T-helper 2 cell treated with Interferon-gamma antibody and Interleukin-4, amounts not matched to agents 5 μg/mL and 100 μg/mL, for 36 hours (primary cell): ENCODE measurements at places on chromosomes 2 and 18.

DNA sequence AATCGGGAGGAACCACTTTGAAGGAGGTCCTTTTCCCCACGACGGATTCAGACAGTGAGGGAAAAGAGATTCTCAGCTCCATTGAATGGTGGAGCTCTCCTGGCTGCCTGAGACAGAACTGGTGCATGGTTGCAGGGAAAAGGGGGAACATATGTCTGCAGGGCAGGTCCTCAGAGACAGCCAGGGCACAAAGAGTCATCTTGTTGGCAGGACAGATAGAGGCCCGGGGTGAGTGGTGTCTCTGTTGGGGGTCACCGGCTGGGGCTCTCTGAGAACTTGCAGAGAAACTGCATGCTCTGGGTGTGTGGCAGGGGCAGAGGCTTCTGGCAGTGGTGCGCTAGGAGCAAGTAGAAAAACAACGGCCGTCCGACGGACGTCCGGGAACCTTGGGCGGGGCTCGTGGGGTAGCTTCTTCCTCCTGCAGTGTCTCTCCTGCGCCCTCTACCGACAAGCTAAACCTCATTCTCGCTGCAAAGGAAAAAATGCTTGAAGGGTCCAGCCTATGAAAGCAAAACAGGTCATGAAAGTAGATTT is 94.3 kb downstream of the CDCA7 start:
- peak; percentile 41 for DNase-seq

DNA sequence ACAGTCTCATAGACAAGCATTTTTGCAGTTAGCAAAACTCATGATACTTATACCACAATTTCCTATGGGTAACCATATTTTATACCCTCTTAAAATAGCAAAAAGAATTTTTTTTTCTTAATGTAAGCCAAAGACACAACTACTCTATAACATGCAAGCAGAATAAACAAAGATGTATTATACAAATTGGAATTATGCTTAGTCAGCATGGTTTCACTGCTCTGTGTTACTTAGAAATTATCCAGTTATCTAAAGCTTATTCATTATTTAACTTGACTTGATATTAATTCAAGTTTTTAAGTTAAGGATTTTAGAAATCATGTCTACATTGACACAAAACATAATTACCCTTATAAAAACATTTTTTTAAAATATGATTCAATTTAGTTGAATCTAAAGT is 449.8 kb upstream of the CDH2 start:
- no peak for DNase-seq

DNA sequence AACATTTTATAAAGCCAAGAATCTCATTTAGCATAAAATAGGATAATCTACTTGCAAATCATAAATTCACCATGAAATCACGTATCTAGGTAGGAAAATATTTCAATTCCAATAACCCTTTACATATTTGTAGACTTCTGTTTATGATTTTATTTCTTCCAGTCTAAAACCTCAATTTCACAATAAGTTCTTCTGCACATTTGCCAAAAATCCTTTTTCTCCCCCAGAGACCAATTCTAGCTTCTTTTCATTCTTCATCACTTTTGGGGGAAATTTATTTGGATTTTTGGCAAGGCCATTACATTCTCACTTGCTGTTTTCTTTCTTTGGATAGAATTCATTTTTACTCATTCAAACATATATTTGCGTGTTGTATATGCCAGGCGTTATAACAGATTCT is 86.8 kb downstream of the SPRED2 start:
- DNase-seq = no peak

- DNase-seq = no peak
Observed at GRCh38 chr18:70386582-70386981, 97.7 kb downstream of the SOCS6 start.
